Naive thymus-derived CD4-positive, alpha-beta T cell (primary cell): ENCODE measurements at places on chromosomes 7 and 10.
A peak's percentile ranks its signal among the peaks of the same experiment; 100 is the strongest.

- H3K36me3 ChIP-seq, result no peaks in the 10 kb centered on the region
- no peaks in the 10 kb centered on the region for H3K27me3 ChIP-seq
- no peak overlapping the region for H3K4me3 ChIP-seq
- DNase-seq, result no peak
- H3K4me1 ChIP-seq, result no peaks in the 10 kb centered on the region
- H3K27ac ChIP-seq, result no peak overlapping the region
Measured at GRCh38 chr7:4079366-4079765, 602.7 kb upstream of the FOXK1 start.

DNA sequence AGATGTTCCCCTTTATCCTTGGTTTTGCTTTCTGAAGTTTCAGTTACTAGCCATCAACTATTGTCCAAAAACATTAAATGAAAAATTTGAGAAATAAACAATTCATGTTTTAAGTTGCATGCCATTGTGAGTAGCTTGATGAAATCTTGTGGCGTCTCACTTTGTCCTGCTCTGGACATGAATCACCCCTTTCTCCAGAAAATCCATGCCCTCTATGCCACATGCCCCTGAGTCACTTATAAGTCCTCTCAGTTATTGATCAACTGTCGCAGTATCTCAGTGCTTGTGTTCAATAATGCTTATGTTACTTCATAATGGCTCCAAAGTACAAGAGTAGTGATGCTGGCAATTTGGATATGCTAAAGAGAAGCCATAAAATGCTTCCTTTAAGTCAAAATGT, 208.0 kb upstream of the FERD3L start:
- no peaks in the 10 kb centered on the region for H3K27me3 ChIP-seq
- H3K4me3 ChIP-seq, result no peak overlapping the region
- no peak for DNase-seq
- H3K4me1 ChIP-seq, result no peaks in the 10 kb centered on the region
- H3K36me3 ChIP-seq, result no peaks in the 10 kb centered on the region

DNA sequence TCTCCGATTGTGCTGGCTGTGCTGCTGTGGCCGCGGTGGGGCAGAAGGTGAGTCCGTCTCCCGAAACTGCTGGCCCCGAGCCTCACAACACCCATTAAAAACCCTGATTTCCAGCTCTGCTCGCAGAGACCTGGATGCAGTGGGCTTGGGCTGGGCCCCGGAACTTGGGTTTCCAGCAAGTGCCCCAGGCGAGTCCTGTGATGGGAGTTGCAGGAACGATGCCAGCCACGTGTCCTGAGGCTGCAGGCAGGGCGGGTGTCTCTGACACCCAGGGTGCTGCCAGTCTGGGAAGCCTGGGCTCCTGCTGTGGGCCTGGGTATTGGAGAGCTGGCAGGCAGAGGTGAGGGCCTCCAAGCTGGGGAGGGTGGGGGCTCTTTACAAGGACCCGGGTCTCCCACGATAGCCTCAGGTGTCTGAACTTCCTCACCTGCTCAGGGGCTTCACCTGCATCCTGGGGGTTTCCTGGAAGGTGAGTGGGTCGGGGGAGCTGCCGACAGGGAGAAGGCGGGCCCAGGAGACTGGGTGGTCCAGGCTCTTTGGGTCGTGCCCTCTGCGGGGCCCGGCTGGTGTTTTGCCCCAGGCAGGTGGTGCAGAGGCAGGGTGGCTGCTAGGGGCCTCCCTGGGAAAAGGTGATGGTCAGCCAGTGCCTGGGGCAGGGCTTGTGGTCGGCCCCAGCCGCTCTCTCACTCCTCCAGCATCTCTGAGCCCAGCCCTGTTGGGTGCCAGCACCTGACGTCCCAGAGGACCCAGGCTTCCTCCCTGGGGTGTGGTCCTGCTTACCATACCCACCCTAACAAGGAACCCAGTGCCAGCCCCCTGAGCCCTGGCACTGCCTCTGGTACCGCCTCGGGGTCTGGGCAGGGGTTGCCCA, 180.3 kb downstream of the DNAJB6 start:
- H3K4me3 ChIP-seq, result no peak overlapping the region
- no peaks in the 10 kb centered on the region for H3K4me1 ChIP-seq

DNA sequence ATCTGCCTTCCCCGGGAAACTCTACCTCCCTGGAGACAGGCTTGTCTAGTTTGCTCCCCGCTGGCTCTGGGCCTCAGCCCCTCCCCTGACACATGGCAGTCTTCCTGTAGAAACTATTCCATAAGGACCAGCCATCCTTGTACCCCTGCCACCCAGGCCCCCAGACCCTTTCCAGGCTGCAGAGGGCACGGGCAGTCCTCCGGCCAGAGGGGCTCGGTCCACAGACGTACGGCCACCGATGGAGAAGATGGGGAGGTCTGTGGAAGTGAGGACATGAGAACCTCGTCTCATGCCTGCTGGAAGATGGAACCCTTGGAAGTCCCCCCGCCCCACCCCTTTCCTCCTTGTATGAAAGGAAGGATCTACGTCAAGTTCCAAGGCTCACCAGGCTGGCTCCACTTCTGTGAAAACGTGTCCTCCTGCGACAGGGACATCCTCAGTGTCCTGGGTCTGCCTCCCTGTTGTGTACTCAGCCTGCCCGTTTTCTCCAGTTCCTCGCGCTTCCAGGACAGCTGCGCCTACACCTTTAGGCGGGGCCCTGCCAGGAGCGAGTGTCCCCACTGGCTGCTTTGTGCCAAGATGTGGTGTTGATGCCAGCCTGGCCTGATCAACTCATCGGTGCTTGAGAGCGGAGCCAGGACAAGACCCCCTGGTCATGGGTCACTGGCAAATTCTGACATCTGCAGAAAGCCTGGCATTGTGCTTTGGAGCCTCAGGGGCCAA, 414.9 kb downstream of the GLRX3 start:
- no peaks in the 10 kb centered on the region for H3K4me1 ChIP-seq
- no peak overlapping the region for H3K27ac ChIP-seq
- no peaks in the 10 kb centered on the region for H3K27me3 ChIP-seq
- no peak overlapping the region for H3K4me3 ChIP-seq

DNA sequence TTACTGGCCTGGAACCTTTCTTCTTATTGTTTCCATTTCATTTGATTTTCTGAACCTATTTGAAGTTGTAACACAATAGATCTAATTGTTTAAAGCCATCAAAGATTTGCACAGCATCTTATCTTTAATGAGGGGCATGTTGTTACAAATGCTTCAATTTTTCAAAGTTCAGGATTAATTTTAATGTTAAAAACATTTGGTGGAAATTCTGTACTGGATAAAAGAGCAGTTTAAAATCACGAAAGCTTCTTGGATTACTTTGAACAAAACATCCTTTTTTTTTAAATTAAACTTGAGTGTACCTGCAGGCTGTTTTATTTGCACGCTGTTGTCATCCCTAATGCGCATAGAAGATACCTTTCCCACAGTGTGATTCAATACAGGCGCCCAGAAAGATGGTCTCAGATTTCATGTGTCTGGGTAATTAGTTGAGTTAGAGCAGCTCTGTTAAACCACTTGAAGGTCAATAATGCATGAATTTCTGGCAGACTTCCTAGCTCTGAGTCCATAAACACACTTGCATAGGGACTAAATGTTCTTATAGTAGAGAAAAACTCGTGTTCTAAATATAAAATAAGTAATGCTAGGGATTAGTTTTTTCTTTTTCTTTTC, 29.3 kb upstream of the DDX50 start:
- no peak overlapping the region for H3K27ac ChIP-seq
- H3K36me3 ChIP-seq, result no peaks in the 10 kb centered on the region
- H3K4me1 ChIP-seq, result no peaks in the 10 kb centered on the region

DNA sequence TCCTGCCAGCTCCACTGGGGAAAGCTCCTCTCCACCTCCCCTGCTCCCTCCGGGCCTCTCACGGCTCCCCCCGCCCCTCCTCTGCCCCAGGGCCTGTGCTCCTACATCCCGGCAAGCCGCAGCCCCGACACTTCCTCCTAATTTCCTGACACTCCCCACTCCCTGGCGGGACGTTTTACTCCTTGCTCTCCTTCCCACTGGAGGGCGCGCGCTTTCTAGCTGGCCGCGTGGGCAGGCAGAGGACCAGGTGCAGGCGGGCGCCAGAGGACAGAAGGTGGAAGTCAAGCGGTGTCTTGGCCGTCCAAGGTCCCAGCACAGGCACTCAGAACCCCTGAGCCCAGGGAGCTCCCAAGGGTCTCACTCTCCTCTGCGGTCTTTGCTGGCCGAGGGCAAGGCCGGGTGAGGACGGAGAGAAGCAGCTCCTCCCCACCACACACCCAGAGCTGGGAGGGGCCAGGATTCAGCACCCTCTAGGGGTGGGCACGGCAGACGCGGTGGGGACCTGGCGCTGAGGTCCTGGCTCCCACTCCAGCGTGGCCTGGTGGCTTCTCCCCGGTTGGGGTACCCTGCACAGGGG, 19.1 kb downstream of the ADAM8 start:
- peak overlapping the region; percentile 80 for H3K27ac ChIP-seq
- no peaks in the 10 kb centered on the region for H3K27me3 ChIP-seq
- no peak overlapping the region for H3K4me3 ChIP-seq

DNA sequence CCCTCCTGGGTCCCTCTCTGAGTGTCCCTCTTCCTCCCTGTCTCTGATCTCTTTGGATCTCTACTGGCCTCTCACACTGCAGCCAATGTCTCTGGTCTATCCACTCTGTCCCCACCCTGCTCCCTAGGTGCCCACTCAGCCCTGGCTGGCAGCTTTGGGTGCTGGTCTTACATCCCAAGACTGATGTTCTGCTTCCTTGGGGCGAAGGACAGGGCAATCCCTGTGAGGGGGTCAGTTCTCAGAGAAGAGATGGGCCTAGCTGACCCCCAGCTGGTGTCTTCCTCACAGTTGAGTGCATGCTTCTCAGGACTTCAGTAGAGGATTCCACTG, 51.7 kb upstream of the CAMK2B start:
- DNase-seq, result no peak
- H3K4me1 ChIP-seq, result no peaks in the 10 kb centered on the region
- H3K27me3 ChIP-seq, result no peaks in the 10 kb centered on the region
- no peak overlapping the region for H3K4me3 ChIP-seq
- H3K36me3 ChIP-seq, result no peaks in the 10 kb centered on the region
- H3K27ac ChIP-seq, result no peak overlapping the region

DNA sequence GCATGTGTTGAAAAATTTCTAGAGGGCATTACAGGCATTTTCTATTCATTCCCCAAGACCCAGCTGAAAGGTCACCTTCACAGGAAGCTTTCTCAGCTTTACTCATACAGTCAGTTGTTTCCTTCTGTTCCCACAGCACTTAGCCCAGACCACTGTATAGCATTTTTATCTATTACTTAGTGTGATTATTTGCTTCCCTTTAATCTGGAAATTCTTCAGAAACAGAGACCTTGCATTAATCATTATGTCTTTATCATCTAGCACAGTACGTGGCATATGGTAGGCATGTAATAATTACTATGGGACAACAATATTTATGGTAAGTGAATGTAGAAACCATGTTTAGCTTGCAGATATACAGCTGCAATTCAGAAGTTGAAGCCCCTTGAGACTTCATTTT, 38.2 kb upstream of the CDK6 start:
- DNase-seq, result no peak
- H3K27ac ChIP-seq, result no peak overlapping the region
- H3K4me3 ChIP-seq, result no peak overlapping the region
- peaks cover 9% of the 10 kb centered on the region for H3K4me1 ChIP-seq
- no peaks in the 10 kb centered on the region for H3K27me3 ChIP-seq

- H3K4me1 ChIP-seq, result no peaks in the 10 kb centered on the region
- H3K4me3 ChIP-seq, result no peak overlapping the region
- no peak for DNase-seq
- H3K36me3 ChIP-seq, result no peaks in the 10 kb centered on the region
- H3K27ac ChIP-seq, result no peak overlapping the region
Measured at GRCh38 chr7:12327922-12328321, 75.7 kb downstream of the VWDE start.

GRCh38 chr7:116571552-116571951, 46.7 kb downstream of the CAV1 start:
- H3K4me1 ChIP-seq, result no peaks in the 10 kb centered on the region
- no peaks in the 10 kb centered on the region for H3K36me3 ChIP-seq
- H3K27me3 ChIP-seq, result no peaks in the 10 kb centered on the region

DNA sequence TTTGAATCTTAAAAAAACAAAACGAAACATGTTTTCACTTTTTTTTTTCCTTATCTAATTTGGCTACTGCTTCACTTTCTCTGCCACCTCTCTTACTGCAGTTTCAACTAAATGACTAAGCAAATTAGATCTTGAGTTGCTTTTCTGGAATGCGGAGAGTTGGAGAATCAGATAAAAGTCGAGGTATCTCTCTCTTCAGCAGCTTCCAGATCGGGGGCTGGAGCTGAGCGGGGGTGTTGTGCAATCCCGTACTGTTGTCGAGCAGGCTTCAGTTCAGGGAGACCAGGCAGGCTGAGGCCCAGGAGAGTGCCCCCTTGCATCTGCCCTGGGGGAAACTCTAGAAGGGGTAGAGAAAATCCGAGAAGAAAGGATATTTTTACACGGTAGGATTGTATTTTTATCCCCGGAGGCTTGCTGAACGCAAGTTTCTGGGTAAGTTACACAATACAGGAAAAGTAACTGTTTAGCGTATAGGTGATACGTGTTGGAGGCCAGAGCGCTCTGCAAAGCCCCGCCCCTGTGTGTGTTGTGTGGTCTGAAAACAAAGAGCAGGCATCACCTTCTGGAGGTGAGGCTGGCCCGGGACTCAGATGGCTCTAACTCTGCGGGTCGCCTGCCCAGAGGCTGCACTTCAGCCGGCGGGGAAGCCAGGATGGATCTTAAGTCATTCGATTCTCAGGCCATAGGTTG, 116.6 kb downstream of the KLF6 start:
- peak overlapping the region; percentile 65 for H3K27ac ChIP-seq
- H3K27me3 ChIP-seq, result no peaks in the 10 kb centered on the region
- H3K4me3 ChIP-seq, result peak overlapping the region; percentile 63
- DNase-seq, result peak; percentile 85
- no peaks in the 10 kb centered on the region for H3K36me3 ChIP-seq

DNA sequence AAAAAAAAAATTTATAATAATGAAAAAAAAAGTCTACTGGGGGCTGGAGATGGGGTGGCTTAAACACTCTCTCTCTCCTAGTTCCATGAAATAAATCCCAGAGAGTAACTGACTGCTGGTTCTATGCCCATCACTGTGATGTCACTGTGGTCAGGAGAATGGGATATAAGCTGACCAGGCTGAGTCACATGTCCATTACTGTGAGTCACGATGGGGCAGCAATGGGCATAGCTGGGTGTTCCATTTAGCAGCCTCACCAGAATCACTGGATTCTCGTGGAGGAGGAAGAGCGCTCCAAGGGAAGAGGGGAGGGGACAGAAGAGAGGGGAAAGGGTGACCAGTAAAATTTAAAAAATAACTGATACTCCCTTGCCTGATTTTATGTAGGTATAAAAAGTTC, 37.1 kb downstream of the MASTL start:
- H3K27ac ChIP-seq, result no peak overlapping the region
- no peak overlapping the region for H3K4me3 ChIP-seq
- H3K27me3 ChIP-seq, result no peaks in the 10 kb centered on the region
- H3K4me1 ChIP-seq, result no peaks in the 10 kb centered on the region
